ENCODE measurements at places on chromosomes 4 and X.

- DNase-seq, result no peak
Measured at GRCh38 chrX:10769195-10769594, 148.8 kb upstream of the MID1 start.

GRCh38 chrX:45749375-45749774 is 548.7 kb upstream of the DIPK2B start:
- DNase-seq, result no peak

DNA sequence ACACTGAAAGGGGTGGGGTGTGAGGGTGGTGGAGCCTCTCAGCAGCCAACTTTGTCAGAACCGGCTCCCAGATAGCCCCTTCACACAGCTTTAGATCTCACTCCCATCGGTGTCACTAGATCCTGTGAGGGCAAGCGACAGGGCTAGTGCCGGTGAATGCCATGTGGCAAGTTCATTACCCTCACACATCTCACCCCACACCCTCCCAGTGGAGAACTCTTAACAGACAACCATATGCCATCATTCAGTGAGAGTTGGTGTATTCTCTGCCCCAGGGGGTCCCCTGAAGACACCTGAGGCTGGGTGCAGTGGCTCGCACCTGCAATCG is 15.3 kb downstream of the SEPTIN6 start:
- no peak for DNase-seq

DNA sequence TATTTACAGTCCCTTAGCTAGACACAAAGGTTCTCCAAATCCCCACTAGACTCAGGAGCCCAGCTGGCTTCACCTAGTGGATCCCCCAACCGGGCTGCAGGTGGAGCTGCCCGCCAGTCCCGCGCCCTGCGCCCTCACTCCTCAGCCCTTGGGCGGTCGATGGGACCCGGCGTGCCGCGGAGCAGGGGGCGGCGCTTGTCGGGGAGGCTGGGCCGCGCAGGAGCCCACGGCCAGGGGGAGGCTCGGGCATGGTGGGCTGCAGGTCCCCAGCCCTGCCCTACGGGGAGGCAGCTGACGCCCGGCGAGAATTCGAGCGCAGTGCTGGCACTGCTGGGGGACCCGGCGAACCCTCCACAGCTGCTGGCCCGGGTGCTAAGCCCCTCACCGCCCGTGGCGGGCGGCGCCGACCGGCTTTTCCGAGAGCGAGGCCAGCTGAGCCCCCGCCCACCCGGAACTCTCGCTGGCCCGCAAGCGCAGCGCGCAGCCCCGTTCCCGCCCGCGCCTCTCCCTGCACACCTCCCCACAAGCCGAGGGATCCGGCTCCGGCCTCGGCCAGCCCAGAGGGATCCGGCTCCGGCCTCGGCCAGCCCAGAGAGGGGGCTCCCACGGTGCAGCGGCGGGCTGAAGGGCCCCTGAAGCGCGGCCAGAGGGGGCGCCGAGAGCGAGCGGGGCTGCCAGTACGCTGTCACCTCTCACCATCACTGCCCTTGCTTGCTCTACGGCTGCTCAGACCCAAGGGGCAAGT is 39.4 kb downstream of the WFS1 start:
- no peak for DNase-seq

- DNase-seq, result no peak
Measured at GRCh38 chrX:147912093-147912801, 528 bp downstream of the FMR1 start.

GRCh38 chr4:6019316-6020263 is 1.4 kb upstream of the C4orf50 start:
- no peak for DNase-seq

- no peak for DNase-seq
Measured at GRCh38 chr4:158775091-158775651, 6.3 kb downstream of the FNIP2 start.

DNA sequence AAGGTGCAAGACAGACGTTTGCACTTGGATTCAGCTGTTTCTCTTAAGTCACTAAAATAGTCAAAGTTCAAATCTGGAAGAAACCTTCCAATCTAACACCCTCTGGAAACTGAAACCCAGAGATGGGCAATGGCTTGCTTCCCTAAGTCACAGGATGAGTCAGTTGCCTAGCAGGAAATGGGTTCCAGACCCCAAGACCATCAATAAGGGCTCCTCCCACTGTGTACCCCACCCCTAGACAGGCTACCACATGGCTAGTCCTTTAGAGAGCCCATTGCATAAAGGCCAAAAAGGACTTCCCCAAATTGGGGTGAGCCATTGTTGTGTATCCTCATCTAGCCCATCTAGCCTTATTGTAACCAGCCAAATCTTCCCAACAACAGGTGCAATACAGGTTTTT is 216.2 kb downstream of the HS6ST2 start:
- DNase-seq, result no peak

DNA sequence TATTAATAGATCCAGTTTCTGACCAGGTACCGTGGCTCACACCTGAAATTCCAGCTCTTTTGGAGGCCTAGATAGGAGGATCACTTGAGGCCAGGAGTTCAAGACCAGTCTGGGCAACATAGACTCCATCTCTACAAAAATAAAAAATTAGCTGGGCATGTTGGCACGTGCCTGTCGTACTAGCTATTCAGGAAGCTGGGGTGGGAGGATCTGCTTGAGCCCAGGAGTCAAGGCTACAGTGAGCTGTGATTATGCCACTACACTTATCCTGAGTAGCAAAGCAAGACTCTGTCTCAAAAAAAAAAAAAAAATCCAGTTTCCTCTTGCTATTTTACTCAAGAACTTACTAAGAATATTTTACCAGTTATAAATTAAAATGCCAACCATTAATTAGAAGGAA is 91.7 kb downstream of the SLC10A6 start:
- no peak for DNase-seq

DNA sequence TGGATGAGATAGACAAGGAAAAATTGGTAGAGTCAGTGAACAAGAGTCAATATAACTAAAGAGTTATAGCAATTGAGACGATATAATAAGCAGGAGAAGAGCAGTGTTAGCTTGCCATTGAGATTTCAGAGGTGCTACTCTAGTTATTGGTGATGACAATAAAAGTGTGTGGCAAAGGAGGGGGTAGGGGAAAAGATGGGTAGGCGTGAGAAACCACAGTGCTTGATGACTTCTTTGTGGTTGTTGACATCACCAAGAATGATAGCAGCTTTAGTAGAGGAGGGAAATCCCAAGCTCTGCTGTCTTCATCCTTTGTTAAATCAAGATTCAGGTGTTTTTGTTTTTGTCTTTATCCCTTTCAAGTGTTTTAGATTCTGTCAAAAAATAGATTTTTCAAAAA is 179.9 kb upstream of the PPP3CA start:
- no peak for DNase-seq

DNA sequence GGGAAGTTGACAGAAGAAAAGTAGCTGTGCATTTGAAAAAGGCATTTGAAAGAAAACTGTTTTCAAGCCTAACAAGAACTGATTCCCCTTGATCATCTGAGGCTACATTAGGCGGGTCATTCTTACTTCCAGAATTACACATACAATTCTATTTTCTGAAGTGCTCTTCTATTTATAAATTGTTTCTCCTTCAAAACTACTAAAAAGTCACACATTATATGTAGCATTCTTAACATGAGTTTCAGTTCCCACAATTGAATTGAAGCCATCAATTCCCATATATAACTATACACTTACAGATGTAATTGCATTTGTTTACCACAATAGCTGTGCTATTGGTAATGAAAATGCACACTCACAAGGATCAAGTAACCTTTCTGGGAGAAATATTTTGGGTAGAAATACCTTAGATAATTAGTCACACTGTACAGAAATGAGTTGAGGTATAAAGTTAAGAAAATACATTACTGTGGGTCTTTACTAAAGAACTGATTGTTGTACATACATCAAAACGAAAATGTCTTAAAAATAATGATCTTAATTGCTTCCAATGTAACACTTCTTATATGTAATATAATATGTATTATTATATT is 1688.0 kb upstream of the AGA start:
- no peak for DNase-seq

DNA sequence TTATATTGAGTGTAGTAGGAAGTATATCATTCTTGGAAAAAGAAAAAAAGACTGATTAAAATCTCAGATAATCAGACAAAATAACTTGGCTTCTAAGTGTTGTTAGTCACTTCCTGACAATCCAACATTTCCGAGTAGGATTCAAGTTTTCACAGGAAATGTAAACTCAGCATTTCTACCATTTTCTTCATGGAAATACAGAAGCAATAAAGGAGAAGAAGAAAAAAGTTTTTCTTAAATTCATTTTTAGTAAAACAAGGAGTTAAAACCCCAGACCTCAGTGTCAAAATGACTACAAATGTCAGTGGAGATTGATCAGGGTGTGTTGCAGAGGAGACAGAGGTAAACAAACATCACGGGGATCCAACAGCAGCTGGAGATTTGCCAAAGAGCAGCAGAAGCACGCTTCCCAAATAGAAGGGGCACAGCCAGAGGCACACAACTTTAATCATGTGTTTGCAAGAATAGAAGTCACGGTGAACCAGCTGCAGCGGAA is 129.3 kb upstream of the FAM9B start:
- DNase-seq, result no peak

DNA sequence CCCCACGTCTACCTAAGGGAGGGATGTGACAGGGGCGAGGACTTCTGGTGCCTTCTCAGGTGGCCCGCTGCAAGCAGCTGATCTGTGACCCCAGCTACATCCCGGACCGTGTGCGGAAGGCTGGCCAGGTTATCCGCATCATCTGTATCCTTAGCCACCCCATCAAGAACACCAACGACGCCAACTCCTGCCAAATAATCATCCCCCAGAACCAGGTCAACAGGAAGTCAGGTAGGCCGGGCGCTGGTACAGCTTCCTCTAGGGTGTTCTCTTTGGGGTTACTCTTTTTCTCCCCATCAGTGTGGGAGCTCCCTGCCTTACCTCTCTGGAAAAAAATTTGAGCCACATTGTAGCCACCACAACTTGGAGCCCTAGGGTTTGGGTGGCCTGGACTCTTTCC is 2.4 kb upstream of the FAM50A start:
- no peak for DNase-seq

DNA sequence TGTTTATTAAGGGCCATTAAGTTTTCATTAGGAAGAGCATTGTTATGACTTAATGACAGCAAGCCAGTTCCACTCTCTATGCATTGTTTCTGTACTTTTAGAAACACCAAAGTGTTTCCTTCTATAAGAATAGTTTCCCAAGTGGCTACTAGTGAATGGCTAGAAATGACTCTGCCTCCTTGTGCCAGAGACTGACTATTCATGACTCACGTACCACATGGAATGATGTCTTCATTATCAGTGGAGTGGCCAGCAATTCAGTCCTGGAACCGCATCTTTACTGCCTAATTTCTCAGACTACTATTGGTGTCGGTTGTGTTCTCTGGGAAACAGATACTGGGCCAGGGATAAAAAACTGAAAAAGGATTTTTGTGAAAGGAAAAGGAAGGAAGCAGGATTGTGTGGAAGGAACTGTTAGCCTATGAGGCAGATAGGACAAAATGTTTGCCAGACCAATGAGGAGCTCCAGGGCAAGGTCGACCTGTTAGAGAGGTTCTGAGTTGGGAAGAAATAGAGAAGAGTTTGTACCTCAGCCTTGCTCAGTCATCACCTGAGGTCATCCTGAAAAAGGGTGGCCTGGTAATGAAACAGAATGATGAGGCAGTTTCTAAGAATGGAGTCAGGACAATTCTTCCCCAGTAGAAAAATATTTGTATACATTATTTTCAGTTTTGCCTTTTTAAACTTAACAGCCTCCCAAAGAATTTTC is 218.6 kb downstream of the SPCS3 start:
- peak; percentile 11 for DNase-seq

DNA sequence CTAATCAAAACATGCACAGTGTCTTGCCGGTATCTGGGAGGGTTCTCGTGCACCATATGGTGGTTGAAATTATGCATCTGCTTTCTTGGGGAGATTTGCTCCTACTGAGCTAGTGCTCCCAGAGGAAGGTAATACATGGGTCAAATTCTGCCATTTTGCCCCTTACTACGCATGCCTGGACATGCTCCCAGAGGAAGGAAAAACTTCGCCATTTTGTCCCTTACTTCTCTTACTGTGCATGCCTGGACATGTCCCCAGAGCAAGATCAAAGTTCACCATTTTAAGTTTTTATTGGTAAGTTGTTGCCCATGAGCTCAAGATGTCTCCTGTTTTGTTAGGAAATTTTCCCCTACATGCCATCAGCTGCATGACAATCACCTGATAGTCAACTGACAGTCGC is 252.1 kb upstream of the KLHL4 start:
- DNase-seq, result no peak

GRCh38 chr4:170672381-170672965 is 582.7 kb upstream of the AADAT start:
- DNase-seq, result no peak

GRCh38 chr4:25862411-25863346 is at the start of gene SEL1L3:
SEL1L3 (minus strand) TSS chr4:25862988; CDS start chr4:25862836, 152 bp downstream.
- no peak for DNase-seq

- DNase-seq, result no peak
Measured at GRCh38 chrX:110741213-110741796, 54.3 kb downstream of the CHRDL1 start.

- no peak for DNase-seq
Measured at GRCh38 chr4:147085781-147086180, 140.1 kb upstream of the TTC29 start.

DNA sequence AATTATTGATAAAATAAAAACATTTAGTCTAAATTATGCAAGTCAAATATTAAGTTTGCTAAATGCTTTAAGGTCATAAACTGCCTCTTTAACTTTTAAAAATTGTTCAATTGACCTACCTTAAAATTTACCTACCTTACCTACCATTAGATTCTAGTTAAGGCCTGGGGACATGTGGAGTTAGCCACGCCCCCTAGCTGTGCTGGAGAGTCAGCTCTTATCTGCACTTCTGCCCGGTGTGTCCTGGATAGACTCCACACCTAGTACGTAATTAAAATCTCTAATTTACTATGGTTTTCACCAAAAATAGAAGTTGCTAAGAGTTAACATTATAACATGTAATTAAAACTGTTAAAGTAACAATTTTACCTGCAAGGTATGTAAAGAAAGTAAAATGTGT is 22.7 kb downstream of the TENM3 start:
- no peak for DNase-seq

DNA sequence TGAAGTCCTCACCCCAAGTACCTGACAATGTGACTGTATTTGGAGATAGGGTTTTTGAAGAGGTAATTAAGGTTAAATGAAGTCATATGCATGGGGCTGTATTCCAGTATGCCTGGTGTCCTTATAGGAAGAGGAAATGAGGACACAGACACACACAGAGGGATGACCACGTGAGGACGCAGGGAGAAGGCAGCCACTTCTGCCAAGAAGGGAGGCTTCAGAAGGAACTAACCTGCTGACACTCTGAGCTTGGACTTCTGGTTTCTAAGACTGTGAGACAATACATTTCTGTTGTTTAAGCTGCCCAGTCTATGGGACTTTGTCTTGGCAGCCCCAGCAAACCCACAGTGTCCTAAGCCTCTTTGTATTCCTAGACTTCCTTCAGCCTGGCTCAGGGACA is 3.0 kb upstream of the SLC2A9 start:
- DNase-seq, result no peak

- no peak for DNase-seq
Measured at GRCh38 chr4:135434936-135435335, 1233.3 kb upstream of the PABPC4L start.

GRCh38 chr4:142801966-142802365 is 44.1 kb downstream of the INPP4B start:
- no peak for DNase-seq

- DNase-seq, result no peak
Measured at GRCh38 chrX:154517101-154517781, 1.2 kb upstream of the FAM3A start.

All from brain pericyte (primary cell).